ENCODE measurements at places on chromosomes 12 and 14.
A peak's percentile ranks its signal among the peaks of the same experiment; 100 is the strongest.

DNA sequence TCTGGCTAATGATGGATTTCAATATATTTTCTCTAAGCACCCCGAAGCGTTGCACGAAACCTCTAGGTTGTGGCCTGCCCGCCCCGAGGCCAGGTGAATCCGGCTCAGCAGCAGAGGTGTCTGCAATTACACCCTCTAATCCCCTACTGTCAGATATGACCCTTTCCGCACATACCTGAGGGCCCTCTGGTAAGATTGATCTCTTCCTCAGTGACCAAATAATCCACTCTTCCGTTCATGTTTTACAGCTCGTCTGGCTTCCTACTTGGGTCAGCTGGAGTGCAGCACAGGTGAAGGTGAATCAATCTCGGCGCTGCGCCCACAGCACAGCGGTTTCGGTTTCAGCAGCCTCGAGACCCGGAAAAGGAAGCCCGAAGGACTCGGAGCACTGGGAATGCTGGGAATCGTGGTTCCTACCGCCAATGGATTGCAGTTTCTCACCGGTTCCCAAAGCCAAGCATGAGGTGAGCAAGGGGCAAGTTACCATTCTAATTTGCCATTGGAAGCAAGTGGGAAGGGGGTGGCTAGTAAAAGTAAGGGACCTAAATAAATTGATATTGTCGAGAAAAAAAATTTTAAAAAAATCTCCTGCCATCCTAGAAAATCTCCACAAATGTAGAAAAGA lies at the start of gene SYNJ2BP:
SYNJ2BP (minus strand) TSS at position 366 of the 625 bp plus-strand sequence; CDS start at position 239, 127 bp downstream.
- peak; percentile 54 for DNase-seq

DNA sequence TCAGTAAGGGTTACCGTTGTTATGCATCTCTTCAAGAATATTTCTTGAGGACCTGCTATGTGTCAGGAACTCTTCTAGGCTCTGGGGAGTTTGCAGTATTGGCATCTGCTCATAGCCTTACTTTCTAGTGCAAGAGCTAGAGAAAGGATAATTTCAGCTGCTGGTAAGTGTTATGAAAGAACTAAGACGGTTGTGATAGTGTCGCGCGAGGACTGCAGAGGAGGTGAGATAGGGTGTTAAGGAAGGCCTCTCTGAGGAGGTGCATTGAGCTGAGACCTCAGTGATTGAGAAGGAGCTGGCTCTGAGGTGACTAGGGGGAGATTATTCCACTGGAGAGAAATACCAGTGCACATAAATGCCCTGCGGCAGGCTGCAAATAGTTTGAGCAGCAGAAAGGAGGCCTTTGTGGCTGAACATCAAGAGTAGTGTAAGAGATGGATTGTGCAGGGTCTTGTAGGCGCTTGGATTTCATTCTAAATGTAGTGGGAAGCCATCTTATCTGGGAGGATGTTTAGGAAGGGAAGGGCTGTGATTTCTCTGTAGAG lies 824 bp downstream of the DDX55 start:
- DNase-seq: no peak

DNA sequence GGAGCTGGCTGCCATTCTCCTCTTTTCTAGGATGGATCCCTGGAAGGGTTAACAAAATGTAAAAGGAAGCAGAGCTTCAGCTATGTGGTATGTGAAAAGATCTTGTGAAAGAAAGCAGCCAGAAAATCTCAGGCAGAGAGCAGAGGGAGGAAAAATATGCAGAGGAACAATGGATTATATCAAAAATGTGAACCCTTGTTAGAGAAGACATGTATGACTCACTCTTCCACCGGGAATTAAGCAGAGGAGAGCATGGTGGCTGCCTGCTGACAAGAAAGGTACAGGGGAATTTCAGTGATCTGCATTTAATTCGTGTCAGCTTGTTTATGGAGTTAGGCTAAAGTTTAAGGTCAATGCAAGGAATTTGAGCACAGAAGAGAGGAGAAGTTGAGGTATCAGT lies 46.3 kb downstream of the KCNA1 start:
- no peak for DNase-seq

GRCh38 chr12:96237035-96237434 lies 42.9 kb downstream of the ELK3 start:
- no peak for DNase-seq

- no peak for DNase-seq
These were observed 6.3 kb upstream of the RIC8B start for GRCh38 chr12:106767954-106768822.

- no peak for DNase-seq
These were observed 1.2 kb upstream of the RBM19 start for GRCh38 chr12:113967368-113967767.

DNA sequence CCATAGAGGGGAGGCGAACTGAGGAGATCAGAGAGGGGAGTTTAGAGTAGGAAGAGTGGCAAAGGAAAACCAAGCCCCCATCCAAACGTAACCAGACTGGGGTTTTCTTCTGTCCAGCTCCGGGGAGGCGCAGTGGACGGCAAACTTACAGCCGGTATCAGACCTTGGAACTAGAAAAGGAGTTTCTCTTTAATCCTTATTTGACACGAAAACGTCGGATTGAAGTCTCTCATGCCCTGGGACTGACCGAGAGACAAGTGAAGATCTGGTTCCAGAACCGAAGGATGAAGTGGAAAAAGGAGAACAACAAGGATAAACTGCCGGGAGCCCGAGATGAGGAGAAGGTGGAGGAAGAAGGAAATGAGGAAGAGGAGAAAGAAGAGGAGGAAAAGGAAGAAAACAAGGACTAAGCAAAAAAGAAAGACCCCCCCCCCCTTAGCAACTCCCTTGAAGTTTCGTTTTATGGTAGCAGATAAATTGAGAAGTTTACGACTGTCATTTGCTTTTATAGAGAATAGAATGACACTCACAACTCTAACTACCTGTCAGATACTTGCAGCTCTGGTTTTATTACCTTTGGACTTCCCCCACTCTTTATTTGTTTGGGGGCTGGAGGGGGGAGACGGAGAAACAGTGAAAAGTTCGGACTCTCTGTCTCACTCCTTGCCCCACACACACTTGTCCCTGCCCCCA lies 2.3 kb downstream of the HOXC8 start:
- no peak for DNase-seq

DNA sequence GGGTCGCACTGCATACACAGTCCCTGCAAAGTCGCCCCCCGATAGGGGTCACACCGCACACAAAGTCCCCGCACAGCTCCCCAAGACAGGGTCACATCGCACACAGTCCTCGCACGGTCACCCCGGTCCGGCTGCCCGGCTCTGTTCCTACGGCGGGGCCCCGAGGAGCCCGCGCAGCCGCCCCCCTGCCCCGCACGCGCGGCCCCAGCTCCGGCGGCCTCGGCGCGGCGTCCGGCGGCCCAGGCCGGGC lies 300 bp downstream of the SSH1 start:
- DNase-seq: no peak

DNA sequence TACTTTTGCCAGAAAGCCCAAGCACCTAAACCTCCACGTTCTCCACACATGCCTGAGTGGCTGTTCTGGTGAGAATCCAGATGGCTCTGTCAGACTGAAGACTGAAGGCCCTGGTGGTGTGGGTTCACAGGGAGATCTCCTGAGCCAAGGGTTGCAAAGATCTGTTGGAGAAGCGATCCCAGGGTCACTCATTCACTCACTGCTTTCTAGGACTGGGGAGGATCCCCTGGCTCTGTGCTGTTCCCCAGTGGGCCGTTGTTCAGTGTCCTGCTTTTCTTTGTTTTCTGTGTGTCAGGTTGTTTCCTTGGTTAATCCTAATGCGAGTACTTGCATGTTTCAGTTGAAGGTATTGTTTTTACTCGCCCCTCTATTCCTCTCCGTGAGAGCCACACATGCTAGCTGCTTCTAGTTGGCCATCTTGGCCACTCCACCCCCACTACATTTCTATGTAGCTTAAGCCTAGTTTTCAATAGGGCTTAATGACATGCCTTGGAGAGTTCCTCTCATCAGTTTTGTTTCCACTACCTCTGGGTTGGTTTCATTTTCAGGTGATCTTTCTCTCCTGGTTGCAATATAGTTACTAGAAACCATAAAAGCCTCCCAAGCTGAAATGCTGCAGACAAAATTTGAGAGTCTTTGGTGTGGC lies 144.5 kb upstream of the SLC38A2 start:
- peak; percentile 71 for DNase-seq

GRCh38 chr14:101862711-101863110 lies 101.2 kb downstream of the PPP2R5C start:
- no peak for DNase-seq

GRCh38 chr12:93430280-93430679 lies 11.5 kb downstream of the UBE2N start:
- no peak for DNase-seq

- DNase-seq: peak; percentile 51
These were observed 165.5 kb upstream of the PLXNC1 start for GRCh38 chr12:93982771-93983315.

- DNase-seq: no peak
These were observed 478.0 kb downstream of the RMST start for GRCh38 chr12:97940629-97941028.

DNA sequence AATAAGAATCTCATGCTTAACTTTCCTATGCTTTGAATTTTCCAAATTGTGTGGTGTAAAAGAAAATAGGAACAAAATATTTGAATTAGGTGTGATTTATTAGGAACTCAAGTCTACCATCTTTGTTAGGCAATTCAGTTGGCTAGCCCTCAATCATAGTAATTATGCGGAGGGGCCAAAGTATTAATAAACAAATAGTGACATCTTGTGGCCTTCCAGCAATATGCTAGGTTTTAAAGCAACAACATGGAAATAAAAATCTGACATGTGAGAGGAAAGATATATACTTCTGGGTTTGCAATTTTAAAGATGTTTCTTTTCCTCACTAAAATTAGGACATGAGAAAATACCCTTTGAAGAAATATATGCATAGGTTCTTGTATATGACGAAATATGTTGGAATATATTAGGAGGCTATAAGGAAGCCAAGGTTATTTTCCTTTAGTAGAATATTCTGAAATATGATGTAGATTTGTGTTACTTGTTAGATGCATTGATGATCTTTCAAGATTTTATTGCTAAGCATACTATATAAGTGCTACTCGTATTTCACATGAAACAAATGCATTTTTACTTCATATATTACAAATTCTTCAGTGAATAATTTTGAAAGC lies 200.4 kb downstream of the PTPRO start:
- peak; percentile 37 for DNase-seq

GRCh38 chr14:73594491-73594890 lies 2.8 kb downstream of the ACOT4 start:
- DNase-seq: no peak

- no peak for DNase-seq
These were observed 509.6 kb downstream of the NOVA1 start for GRCh38 chr14:26088275-26088674.

DNA sequence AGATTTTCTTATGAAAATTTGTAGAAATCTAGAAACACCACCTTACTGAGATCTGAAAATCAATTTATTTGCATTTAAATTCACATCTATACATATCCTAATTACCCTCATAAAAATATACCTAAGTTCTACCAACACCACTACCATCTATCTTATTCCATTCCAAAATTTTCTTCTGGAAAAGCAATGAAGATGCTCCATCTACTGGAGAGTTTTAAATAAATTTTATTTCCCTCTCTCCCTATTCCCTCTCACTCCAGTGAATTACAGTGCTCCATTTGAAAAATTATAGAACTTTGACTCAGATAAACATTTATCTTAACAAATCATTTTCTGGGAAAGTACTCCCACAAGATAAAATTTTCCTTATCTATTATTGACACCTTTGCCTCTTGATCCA lies 2.3 kb upstream of the C14orf39 start:
- DNase-seq: no peak

DNA sequence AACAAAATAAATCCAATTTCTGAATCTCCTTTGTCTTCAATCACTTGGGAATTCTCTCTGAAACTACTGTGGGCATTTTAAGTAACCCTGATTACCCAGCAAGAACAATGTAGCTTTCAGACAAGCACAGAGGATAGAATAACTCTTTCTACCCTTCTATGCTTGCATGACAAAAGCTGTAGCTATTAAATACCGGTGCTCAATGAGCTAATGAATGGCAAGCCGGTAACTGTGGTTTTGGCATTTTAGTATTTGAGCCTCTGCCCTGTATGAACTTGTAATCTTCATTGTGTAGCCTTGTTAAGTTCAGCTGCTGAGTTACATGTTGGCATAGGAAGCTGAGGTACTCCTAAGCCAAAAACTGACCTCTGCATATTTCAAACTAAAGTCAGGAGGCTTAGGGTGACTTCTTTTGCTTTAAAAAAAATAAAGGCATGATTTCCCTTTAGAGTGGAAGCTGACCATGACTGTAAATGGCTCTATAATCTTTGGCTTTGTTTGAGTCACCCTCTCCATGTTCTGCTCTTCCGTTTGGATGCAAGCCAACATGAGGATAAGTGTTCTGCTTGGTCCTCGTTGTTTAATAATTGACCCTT lies 171.0 kb upstream of the HIF1A start:
- no peak for DNase-seq

- DNase-seq: no peak
These were observed 25.2 kb downstream of the LIMA1 start for GRCh38 chr12:50258167-50258551.

DNA sequence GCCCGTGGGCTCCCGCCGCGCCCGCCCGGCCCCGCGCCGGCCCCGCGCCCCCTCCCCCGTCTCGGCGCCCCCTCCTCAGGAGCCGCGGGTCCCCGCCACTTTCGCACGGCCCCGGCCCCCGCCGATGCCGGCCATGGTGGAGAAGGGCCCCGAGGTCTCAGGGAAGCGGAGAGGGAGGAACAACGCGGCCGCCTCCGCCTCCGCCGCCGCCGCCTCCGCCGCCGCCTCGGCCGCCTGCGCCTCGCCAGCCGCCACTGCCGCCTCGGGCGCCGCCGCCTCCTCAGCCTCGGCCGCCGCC lies 263 bp downstream of the RCOR1 start:
- no peak for DNase-seq

DNA sequence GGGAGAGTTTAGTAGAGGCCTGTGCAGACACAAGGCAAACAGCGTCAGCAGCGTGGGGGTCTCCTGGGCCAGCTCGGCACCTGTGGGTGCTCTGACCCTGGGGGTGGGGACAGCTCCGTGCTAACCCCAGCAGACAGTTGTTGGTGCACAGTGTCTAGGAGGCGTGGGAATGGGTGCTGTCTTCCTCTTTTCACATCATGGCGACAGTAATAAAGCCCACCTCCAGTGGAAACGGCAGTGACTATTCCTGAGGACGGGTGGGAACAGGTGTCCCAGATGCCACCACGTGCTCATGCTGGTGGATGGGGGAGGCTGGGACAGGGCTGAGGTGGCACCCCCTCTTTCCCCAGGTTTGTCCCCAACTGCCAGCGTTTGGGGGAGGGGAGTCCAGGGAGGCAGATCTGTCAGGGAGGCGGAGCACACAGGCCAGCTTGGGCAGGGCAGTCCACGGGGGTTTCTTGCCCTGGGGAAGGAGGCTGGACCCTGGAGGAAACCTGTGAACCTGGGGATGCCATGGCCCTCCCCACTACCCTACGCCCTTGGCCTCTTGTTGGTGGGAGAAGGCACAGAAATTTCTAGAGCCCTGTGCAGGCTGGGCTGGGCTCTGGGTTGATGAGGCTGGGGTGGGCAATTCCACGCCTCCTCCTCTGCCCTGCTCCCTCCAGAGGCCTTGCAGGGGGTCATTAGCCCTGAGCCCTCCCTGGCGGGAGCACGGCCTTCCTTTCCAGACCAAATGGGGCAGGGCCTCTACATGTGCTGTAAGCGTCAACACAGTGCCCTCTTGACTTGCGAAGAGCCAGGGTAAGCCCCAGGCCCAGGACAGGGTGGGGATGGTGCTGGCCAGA lies 3.8 kb downstream of the ZBTB42 start:
- DNase-seq: no peak

GRCh38 chr14:100982353-100982752 lies 78.8 kb upstream of the RTL1 start:
- no peak for DNase-seq

GRCh38 chr14:58865514-58866281 lies 227.9 kb downstream of the DACT1 start:
- DNase-seq: no peak

- peak; percentile 15 for DNase-seq
These were observed 630 bp downstream of the NELL2 start for GRCh38 chr12:44875417-44875953.
